ENCODE measurements at places on chromosomes 7 and 10. TPM values are rescaled to one million over a fixed set of nuclear protein-coding genes. Genes with fewer than 3 reads are reported as not detected.

DNA sequence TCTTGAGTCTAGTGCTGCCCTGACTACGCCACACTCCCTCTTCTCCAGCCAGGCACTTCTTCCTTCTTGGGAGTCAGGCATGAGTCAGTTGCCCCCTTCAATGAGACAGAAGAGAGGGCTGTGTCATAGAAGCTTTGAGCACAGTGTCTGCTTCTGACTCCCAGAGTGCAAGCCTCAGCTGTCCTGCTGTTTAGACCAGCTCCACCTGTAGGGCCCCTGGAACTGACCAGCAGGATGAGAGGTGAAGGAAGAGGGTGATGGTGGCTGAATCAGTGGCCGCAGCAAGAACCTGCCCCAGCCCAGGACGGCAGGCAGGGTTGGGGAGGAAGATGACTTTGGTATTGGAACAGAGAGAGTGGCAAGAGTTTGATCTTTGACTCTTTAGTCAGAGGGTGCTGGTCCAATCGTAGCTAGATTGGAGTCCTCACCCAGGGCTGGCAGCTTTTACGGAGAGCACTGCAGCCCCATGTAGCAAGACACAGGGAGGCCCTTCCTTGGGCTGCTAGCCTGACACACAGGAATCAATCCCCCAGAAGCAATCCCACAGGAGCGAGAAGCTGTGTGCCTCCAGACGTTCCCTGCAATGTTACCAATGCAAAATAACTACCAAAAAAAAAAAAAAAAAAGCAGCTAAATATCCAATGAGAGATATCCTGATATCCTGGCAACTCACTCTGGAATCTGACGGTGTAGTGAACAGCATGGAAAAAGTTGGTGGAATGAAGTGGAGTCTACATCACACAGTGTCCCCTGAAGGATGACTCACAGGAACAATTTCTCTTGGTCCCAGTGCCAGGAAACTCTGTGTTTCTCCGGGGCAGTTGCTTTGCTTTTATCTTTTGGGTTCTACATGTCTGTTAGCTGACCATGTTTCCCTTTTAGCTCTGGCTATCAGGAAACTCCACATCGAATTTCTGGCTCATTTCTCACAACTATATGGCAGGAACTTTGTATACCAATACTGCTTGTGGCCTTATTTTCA, 6.9 kb downstream of the C10orf62 start:
- no peaks in the 10 kb centered on the region for H3K36me3 ChIP-seq
- no peaks in the 10 kb centered on the region for H3K4me1 ChIP-seq
- H3K4me3 ChIP-seq, result no peak overlapping the region
- no peaks in the 10 kb centered on the region for H3K27me3 ChIP-seq
- H3K27ac ChIP-seq, result no peak overlapping the region

- no peaks in the 10 kb centered on the region for H3K36me3 ChIP-seq
- H3K4me1 ChIP-seq, result no peaks in the 10 kb centered on the region
- H3K27ac ChIP-seq, result no peak overlapping the region
- no peak overlapping the region for H3K4me3 ChIP-seq
These were observed 54.8 kb upstream of the CALCR start for GRCh38 chr7:93629291-93629801.

DNA sequence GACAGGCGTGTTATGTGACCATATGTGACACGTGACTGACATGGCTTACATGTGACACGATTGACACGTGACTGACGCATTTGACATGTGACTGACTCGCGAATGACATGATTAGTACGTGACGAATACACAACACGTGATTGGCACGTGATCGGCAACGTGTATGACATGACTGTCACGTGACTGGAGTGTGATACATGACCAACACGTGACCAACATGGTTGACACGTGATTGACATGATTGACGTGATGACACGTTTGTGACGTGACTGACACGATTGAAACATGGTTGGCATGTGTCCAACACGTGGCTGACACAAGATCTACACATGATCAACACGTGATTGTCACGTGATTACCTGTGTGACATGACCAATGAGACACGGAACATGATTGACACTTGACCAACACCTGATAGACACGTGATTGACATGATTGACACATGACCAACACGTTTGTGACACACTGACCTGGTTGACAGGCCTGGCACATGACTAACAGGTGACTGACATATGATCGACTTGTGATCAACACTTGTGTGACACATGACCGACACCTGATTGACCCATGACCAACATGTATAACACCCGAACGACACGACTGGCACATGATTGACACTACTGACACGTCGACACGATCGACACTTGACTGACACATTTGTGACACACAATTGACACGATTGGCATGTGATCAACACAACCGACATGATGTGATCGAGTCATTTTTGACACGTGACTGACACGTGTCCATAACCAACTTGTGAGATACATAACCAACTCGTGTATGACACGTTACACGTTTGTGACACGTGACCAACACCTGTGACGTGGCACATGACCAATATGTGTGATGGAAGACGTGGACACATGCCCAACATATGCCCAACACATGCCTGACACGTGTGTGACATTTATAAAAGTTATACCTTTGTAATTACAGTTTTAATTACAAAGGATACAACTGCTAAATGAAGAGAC, 21.1 kb downstream of the CRPPA start:
- no peak overlapping the region for H3K27ac ChIP-seq
- no peak overlapping the region for H3K4me3 ChIP-seq
- H3K36me3 ChIP-seq, result peaks cover 21% of the 10 kb centered on the region
- no peak for DNase-seq
- H3K4me1 ChIP-seq, result no peaks in the 10 kb centered on the region
- no peaks in the 10 kb centered on the region for H3K27me3 ChIP-seq

- no peak overlapping the region for H3K27ac ChIP-seq
- DNase-seq, result no peak
- H3K27me3 ChIP-seq, result no peaks in the 10 kb centered on the region
- H3K4me3 ChIP-seq, result no peak overlapping the region
These were observed 170.5 kb upstream of the KLF6 start for GRCh38 chr10:3955493-3955892.

- H3K36me3 ChIP-seq, result peaks cover 9% of the 10 kb centered on the region
- peak overlapping the region; percentile 93 for H3K27ac ChIP-seq
- peaks cover 70% of the 10 kb centered on the region for H3K4me1 ChIP-seq
These were observed 166.8 kb upstream of the ASAH2 start for GRCh38 chr10:50417886-50418830.

DNA sequence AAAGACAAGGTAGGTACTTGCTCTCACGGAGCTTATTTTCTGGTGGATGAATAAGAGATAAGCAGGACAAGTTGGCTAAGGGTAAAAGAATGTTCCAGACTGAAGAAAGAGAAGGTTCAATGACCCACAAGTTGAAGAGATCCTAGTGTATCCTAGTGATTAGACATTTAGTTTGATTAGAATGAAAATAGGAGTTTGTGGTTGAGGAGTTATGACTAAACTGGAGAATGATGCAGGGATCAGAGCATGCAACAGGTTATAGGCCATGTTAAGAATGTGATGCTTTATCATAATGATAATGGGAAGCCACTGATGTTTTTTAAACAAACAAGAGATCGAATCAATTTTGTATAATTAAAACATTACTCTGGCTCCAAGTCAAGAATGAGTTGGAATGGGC, 357.2 kb downstream of the HPSE2 start:
- no peaks in the 10 kb centered on the region for H3K4me1 ChIP-seq
- no peak overlapping the region for H3K4me3 ChIP-seq
- H3K36me3 ChIP-seq, result no peaks in the 10 kb centered on the region
- no peak overlapping the region for H3K27ac ChIP-seq
- H3K27me3 ChIP-seq, result no peaks in the 10 kb centered on the region
- no peak for DNase-seq

- no peak for DNase-seq
- H3K4me1 ChIP-seq, result peaks cover 1% of the 10 kb centered on the region
- H3K36me3 ChIP-seq, result peaks cover 17% of the 10 kb centered on the region
- H3K4me3 ChIP-seq, result no peak overlapping the region
These were observed 41.9 kb upstream of the PRKAR1B start for GRCh38 chr7:768881-769504.

DNA sequence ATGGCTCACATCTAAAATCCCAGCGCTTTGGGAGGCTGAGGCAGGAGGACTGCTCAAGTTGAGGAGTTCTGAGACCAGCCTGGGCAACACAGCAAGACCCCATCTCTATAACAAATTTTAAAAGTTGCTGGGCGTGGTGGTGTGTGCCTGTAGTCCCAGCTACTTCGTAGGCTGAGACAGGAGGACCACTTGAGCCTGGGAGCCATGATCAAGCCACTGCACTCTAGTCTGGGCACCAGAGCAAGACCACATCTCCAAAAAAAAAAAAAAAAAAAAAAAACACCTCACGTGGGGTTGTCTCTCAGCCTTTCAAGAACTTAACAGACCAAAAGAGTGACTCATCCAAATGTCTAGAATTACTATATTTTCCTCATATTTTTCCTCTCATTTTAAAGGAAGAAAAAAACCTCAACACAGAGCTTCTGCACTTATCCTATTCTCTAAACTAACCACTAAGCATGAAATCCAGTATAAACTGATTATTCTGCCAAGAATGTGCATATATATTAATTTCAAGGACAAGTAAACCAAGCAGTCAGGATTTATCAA, 46.3 kb downstream of the CUL2 start:
- no peak overlapping the region for H3K4me3 ChIP-seq
- H3K36me3 ChIP-seq, result peaks cover 46% of the 10 kb centered on the region
- no peak overlapping the region for H3K27ac ChIP-seq
- DNase-seq, result no peak
- H3K4me1 ChIP-seq, result peaks cover 11% of the 10 kb centered on the region

- H3K27ac ChIP-seq, result no peak overlapping the region
- no peak overlapping the region for H3K4me3 ChIP-seq
- H3K27me3 ChIP-seq, result no peaks in the 10 kb centered on the region
- DNase-seq, result no peak
- no peaks in the 10 kb centered on the region for H3K36me3 ChIP-seq
These were observed 276.9 kb downstream of the TNS3 start for GRCh38 chr7:47304727-47305719.

GRCh38 chr10:112122827-112123226, 60.7 kb downstream of the GPAM start:
- H3K4me3 ChIP-seq, result no peak overlapping the region
- no peak overlapping the region for H3K27ac ChIP-seq
- H3K27me3 ChIP-seq, result peaks cover 3% of the 10 kb centered on the region

- DNase-seq, result no peak
- no peak overlapping the region for H3K27ac ChIP-seq
- H3K4me3 ChIP-seq, result no peak overlapping the region
- no peaks in the 10 kb centered on the region for H3K27me3 ChIP-seq
- peaks cover 2% of the 10 kb centered on the region for H3K4me1 ChIP-seq
These were observed 149.2 kb downstream of the PLPP4 start for GRCh38 chr10:120606051-120606764.

DNA sequence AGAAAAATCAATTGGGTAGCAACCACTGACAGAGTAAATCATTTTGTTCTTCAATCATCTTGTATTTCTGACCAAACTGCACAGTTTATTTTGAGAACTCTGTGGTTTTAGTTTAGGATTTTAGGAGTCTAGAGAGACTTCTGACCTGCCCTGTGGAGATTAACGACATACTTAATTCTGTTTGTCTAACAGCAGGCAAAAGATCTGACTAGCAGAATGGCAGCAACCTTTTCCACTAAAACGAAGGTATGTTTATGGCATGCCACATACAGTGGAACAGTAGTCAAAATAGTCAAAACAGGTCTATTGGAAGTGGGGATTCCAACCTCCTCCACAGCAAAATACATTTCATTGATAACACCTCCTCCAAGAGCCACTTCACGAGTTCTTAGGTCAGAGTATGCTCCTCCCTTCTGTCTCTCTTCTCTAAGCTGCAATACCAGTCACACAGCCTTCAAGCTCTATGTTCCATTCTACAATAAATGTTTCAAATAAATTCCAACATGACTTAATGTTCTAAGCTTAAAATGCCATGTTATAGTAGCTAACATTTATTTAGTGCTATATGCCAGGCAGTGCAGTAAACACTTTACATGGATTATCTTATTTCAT, 34.4 kb downstream of the NRCAM start:
- peaks cover 48% of the 10 kb centered on the region for H3K27me3 ChIP-seq
- H3K4me3 ChIP-seq, result no peak overlapping the region
- H3K36me3 ChIP-seq, result no peaks in the 10 kb centered on the region
- no peak overlapping the region for H3K27ac ChIP-seq

GRCh38 chr10:29412485-29412884, 123.6 kb downstream of the LYZL1 start:
- DNase-seq, result no peak
- H3K4me1 ChIP-seq, result peaks cover 29% of the 10 kb centered on the region
- no peaks in the 10 kb centered on the region for H3K27me3 ChIP-seq
- no peak overlapping the region for H3K27ac ChIP-seq
- H3K36me3 ChIP-seq, result peaks cover 14% of the 10 kb centered on the region
- no peak overlapping the region for H3K4me3 ChIP-seq

- no peak for DNase-seq
- no peaks in the 10 kb centered on the region for H3K4me1 ChIP-seq
- H3K4me3 ChIP-seq, result no peak overlapping the region
These were observed 354.1 kb downstream of the TNS3 start for GRCh38 chr7:47227762-47228177.

GRCh38 chr10:49034925-49035324, 80.4 kb downstream of the VSTM4 start:
- H3K4me3 ChIP-seq, result no peak overlapping the region
- DNase-seq, result no peak
- no peaks in the 10 kb centered on the region for H3K4me1 ChIP-seq

DNA sequence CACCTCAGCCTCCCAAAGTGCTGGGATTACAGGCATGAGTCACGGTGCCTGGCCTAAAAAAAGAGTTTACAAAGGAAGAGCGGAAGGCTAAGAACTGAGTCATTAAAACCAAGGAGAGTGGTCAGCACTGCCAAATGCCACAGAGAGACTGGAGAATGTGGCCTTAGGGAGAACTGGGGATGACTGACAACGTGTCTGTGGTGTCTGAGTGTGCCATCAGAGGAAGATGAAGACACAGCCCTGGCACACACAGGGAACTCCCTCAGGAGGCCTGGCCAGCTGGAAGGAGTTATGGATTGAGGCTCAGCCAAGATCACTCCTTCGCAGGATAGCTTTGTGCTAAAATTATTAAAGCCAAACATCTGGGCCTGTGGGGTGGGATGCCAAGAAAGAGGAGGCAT, 3.9 kb upstream of the INA start:
- H3K27me3 ChIP-seq, result peaks cover 38% of the 10 kb centered on the region
- no peak overlapping the region for H3K27ac ChIP-seq
- no peak for DNase-seq
- H3K4me3 ChIP-seq, result no peak overlapping the region

DNA sequence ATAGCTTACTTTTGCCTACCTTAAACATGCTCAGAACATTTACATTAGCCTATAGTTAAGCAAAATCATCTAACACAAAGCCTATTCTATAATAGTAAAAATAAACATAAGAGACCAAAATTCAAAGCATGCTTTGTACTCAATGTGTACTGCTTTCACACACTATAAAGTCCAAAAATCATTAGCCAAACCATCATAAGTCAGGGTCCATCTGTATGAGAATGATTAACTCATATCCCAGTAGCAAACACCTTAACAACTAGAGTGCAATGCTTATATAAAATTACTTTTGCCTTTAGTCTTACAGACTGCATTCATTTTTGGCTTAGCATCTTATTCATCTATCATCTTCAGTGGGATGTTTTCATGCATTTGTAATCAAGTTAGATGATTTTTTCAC, 49.4 kb upstream of the VWC2 start:
- H3K36me3 ChIP-seq, result no peaks in the 10 kb centered on the region
- no peak overlapping the region for H3K4me3 ChIP-seq
- DNase-seq, result no peak
- no peak overlapping the region for H3K27ac ChIP-seq
- no peaks in the 10 kb centered on the region for H3K27me3 ChIP-seq

The GDF2 gene
- total RNA-seq, result not detected

The HSPA12A gene
- total RNA-seq, result 0.05 TPM

The TMEM130 gene
- not detected for total RNA-seq

The PNLIP gene
- not detected for total RNA-seq

The HOXA4 gene
- 0.15 TPM for total RNA-seq

The LRRD1 gene
- not detected for total RNA-seq

The SH3PXD2A gene
- 16.5 TPM for total RNA-seq

The AMPH gene
- not detected for total RNA-seq

The AGR2 gene
- total RNA-seq, result not detected

The LEP gene
- total RNA-seq, result not detected

Data from activated CD4-positive, alpha-beta memory T cell treated with anti-CD3 and anti-CD28 coated beads, Interleukin-2, amount 10 ng/mL, durations not matched to agents 7 days and 5 days (primary cell).